ENCODE measurements at places on chromosomes 13 and 19.

DNA sequence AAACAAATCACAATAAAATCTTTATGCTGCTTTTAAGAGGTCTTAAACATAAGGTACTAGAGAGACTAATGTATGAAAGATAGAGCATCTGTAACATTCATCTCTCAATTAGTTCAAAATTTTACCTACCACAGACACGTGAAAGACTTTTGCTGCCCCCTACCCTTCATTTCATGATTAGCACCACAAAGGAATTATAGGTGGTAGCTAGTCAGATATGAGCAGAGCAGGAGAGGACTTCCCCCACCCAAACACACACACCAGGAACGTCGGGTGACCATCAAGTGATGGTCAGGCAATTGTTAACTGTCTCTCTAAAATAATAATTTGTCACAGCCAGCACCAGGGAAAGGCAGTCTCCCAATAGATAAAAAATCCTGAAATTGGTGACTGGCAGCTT lies 1531.7 kb upstream of the SPRY2 start:
- DNase-seq: peak; percentile 10

- DNase-seq: no peak
These were observed 495.7 kb downstream of the SLITRK1 start for GRCh38 chr13:83386609-83387008.

DNA sequence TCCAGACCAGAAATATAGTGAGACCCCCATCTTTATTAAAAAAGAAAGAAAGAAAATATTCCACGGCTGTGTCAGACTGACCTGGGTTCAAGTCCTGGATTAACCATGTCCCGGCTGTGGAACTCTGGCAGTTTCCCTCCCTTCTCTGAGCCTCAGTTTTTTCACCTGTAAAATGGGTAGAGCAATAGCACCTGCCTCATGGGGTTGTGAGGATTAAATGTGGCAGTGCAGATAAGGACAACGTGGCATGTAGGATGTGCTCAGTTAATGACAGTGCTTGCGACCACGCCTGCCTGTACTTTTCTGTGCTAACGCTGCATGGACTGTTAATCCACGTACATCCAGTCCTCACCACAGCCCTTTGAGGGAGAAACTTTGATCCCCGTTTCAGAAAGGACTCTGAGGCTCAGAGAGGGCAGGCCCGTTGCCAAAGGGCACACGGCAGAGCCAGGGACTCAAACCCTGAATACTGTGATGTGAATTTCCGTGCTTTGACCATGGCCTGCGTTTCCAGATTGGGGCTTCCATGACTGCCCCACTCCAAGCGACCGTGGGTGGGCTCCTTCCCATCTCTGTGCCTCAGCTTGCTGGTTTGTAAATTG lies 16.1 kb downstream of the SBK2 start:
- DNase-seq: no peak

DNA sequence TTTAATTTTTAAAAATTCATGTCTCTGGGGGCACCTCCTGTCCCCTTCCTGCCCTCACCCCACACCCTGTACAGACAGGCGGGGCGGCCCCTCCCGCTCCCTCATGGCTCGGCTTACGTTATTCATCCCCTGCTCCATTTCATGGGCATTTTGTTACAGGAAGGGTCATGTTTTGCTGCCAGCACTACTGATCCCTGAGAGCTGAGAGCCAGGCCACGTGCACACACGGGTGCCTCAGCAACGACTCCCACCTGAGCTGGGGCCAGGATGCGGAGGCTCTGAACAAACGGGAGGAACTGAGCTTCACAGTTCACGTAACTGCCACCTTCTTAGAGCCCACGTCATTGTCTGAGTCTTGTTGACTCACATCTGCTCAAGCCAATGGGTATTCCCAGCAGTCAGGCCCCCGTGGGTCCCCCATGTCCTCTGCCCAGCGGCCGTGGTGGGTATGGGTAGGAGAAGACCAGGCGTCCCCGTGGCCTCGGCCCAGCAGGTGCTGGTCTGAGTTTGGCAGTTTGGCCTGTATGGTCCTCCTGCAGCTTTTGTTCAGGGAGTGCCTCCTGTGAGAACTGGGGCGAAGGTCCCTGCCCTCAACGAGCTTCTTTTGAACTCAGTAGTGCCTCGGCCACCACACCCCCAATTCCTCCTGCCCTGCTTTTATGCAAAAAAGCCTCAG lies 16.4 kb upstream of the TMEM255B start:
- DNase-seq: no peak

DNA sequence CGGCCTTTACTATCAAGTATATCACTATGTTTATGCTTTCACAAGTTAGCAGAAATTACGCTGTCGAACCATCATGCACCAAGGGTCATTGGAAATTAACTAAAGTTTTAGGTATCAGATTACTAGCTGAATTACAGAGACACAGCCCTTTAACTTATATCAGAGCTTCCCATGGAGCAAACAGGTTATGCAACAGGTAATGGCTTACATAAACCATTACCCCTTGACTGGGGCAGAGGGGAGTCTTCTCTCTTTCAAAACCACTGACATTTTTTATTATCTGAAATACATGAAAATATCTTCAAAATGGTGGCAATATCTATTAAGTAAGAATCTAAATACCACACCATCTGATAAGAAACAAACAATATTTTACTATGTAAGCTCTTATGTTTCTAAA lies 1692.9 kb upstream of the SLC10A2 start:
- no peak for DNase-seq

DNA sequence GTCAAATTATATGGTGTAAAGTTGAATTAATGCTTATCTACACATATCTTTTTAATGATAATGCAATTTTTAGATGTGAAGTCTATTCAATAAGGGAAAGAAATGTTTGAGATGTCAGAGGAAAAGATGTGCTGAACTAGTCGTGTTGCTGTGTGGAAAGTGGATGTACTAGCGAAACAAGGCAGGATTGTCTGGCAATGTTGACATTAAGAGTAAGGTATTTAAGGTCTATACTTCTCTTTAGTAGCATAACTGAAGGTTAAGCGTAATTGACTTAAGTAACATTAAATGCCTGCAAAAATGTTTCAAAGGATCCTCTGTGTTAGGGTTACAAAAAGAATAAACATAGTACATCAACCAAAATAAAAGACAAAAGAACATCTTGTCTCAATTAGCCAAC lies 787.3 kb upstream of the KLHL1 start:
- DNase-seq: no peak

DNA sequence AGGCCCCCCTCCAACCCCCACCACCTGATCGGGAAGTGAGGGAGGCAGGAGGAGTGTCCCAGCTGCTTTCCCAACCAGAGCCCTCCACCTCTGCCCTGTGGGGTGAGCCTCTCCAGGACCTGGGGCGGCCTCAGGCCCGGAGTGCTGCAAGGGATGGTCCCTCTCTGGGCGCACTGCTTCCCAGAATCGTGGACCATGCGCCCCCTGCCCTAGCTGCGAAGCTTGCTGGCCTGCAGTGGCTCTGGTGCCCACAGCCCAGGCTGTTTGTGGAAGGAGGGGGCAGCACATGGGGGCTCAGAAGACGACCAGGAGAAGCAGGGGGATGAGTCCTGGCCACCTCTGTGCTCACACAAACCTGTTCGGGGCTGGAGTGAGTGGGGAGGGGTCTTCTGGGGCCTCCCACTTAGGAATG lies 33.6 kb downstream of the CEBPG start:
- DNase-seq: no peak

DNA sequence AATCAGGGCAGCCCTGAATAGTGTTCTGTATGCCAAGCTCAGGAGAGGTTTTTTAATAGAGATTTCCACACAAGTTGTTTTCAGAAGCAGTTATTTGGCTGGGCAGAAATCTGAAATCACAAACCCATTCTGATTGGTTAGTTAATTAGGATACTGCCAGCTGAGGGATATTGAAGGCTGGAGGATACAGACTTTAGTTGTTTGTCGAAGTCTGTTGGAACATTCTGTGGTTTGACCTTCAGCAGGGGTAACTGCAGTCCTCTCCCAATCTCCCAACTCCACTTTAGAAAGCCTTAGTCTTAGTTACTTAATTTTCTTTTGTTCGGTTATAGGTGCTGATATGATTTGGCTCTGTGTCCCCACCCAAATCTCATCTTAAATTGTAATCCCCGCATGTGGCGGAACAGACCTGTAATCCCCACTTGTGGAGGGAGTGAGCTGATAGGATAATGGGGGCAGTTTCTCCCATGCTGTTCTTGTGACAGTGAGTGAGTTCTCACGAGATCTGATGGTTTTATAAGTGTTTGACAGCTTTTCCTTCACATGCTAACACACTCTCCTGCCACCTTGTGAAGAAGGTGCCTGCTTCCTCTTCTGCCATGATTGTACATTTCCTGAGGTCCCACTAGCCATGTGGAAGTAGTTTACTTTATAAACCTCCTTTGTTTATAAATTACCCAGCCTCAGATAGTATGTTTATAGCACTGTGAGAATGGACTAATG lies 169.2 kb downstream of the GPC5 start:
- no peak for DNase-seq

- DNase-seq: no peak
These were observed 475.8 kb downstream of the FOXO1 start for GRCh38 chr13:40190641-40191100.

GRCh38 chr13:109593230-109593629 lies 193.2 kb downstream of the IRS2 start:
- DNase-seq: no peak

DNA sequence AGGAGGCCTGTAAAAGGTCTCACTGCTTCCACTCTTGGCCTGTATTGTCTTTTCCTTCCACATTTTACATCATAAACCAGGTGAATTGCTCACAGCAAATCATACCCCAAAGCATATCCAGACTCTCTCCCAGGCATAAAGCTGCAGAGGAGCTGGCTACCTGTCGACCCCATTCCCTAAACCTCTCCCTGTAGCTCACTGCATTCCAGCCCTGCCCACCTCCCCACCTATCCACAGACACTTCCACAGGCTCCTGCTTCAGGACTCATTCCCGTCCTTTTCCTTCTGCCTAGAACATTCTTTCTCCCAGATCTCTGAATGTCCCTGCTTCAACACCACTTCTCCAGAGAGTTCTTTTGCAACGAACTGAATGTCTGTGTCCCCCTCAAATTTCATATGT lies 46.4 kb upstream of the STARD13 start:
- DNase-seq: no peak

- no peak for DNase-seq
These were observed 776.3 kb downstream of the EFNB2 start for GRCh38 chr13:105758918-105759860.

DNA sequence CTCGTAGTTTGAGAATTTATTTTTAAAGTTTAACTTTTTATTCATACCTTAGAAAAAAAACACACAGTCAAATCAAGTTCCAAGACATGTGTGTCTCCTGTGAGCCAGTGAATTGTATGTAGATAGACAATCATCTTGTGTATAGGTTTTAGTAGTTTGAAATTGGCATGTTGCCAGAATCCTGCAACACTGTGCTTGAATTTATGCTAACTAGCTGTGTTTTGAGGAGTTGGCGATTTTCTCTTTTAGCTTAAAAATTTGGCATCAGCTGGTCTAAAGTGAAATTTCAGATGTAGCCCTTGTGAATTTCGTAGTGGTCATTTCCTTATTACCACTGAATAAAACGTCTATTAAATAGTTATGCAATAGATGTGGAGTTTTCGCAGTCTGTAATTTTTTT lies 213.2 kb downstream of the ATP8A2 start:
- no peak for DNase-seq

DNA sequence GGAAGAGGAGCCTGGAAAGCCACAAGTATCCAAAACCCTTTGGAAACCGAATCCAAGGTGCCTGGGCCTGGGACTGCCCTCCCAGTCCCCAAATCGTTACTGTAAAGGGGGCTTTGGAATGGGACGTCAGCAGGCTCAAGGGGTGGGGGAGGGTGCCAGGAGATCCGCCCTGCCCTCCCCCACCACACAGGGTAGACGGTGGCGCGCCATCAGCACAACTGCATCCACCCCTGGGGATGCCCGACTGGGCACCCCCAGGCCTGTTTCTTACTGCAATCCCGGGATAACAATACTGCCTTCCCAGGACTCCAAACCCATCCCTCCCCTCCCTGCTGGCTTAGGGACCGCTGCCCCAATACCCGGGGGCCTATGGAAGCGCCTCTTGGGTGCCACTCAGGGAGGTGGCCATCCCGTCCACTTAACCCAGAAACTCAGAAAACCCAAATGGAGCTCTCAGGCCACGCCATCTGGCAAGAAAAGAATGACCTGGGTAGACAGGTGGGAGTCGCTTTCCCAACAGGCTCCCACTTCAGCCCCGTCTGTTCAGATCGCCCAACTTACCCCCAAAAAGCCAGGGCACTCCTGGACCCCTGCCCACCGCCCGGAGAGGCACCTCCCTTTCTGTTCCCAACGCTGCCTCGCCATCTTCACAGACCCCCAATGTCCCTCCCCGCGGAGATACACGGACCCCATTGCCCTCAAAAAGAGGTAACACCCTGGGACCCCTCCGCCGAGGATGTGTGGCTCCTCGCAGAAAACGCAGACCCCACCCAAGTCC lies 2.4 kb downstream of the KLF16 start:
- no peak for DNase-seq

GRCh38 chr13:29465741-29466293 lies 129.7 kb downstream of the SLC7A1 start:
- DNase-seq: no peak

DNA sequence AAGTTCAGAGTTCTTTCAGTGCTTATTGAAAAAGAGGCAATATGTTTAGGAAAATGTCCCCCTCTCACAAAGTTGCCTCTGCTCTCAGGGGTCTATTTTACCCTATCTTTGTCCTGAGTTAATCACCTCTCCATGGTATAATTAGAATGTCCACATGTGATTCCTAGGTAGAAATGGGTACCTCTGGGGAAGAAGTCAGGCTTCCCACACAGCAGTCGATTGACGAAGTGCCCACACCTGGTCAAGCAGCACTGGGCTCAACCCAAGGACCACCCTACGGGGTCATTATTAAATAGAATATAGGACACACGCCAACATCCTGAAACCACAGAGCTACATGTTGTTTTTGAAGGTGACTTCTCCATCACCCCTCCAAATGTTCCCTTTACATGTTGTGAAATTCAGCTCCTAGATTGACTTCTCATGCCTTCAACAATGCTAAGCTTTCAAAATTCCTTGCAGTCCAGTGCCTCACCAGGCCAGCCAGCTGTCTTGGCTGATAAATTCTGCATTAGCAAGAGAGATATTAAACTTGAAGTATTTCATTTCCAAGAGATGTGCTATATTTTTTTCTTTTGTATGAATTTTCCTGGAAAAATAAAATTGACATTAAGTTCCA lies 43.6 kb upstream of the FAM124A start:
- DNase-seq: no peak

- no peak for DNase-seq
These were observed 11.1 kb upstream of the SERP2 start for GRCh38 chr13:44362394-44363040.

GRCh38 chr13:106919133-106919532 lies 351.2 kb upstream of the ARGLU1 start:
- DNase-seq: no peak

GRCh38 chr13:113810640-113811039 lies 51.6 kb downstream of the TMEM255B start:
- no peak for DNase-seq

DNA sequence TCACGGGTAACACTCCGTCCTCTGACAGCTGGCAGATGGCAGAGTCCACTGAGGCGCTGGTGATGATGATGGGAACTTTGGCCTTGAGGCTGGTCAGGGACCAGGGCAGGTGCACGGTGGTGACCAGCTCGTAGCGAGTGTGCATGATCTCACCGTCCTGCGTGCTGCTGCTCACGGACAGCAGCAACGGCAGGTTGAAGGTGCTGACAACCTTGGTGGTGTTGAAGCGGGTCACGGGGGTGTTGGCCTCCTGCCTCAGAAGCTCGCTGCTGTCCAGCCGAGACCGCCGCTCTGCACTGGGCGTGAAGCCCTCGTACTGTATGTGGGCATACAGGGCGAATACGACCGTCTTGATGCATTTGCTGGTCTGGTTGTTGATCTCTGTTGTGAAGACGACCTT lies 11.6 kb downstream of the ARRDC5 start:
- no peak for DNase-seq

- DNase-seq: no peak
These were observed 40.2 kb upstream of the NPAS1 start for GRCh38 chr19:46979126-46980105.

- DNase-seq: no peak
These were observed 21.4 kb upstream of the FRY start for GRCh38 chr13:32010136-32010535.
